ENCODE measurements at places on chromosomes 11 and 22. TPM values are rescaled to one million over a fixed set of nuclear protein-coding genes. Genes with fewer than 3 reads are reported as not detected.

The PANX3 gene
- not detected for total RNA-seq

DNA sequence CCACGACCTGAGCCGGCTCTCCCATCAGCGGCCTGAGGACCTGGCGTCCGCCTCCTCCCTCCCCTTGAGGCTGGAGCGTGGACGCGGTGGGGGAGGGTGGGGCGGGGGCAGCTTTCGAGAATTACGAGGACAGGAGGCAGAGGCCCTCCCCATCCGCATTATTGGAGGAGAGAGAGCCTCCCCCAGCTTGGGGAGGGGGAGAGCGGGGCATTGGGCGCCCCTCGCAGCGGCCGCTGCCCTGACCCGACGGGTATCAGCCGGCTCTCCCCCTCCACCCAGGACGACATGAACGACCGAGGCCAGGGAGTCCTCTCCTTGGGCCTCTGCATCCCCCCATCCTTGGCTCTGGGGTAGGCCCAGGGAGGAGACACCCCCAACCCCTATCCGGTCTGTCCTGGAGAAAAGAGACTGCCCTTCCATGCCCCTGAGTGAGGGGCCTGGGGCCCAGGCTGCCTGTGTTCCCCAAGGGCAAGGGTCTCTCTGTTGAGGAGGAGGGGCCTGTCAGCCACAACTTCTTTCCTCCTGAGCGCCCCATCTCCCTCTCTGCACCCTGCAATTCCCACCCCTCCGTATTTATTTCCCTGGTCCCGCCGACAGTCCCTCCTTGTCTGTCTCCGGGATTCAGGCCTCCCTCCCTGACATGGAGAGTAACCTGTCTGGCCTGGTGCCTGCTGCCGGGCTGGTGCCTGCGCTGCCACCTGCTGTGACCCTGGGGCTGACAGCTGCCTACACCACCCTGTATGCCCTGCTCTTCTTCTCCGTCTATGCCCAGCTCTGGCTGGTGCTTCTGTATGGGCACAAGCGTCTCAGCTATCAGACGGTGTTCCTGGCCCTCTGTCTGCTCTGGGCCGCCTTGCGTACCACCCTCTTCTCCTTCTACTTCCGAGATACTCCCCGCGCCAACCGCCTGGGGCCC lies 495 bp downstream of the GPR137 start:
- no peak for DNase-seq

- no peak for DNase-seq
Observed at GRCh38 chr11:99687320-99687719, 666.6 kb downstream of the CNTN5 start.

DNA sequence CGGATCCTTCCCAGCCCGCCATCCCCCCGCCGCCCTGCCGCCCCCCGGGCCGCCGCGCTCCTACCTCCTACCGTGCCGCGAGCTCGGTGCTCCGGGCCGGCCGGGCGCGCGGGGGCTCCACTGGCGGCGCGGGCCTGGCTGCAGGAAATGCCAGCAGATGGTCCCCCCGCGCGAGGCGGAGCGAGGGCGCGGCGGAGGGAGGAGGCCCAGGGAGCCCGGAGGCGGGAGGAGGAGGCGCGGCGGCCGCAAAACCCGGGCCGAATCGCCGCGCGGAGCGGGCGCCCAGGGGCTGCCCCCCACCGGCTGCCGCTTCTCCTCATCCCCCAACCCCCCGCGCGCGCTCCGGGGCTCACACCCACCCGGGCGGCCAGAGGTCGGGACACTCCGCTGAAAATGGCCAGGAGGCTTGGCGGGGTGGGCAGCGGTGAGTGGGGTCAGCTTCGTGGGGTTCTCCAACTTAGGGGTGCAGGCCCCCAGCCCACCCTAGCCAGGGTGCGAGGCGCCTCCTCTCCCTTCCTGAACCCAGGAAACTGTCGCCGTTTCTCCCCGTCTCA lies at the start of gene OSBPL5:
Gene OSBPL5, minus strand, starts transcription at position 159 of the 554 bp plus-strand sequence. CDS start 36,162 bp downstream, outside the sequence.
- DNase-seq: no peak

DNA sequence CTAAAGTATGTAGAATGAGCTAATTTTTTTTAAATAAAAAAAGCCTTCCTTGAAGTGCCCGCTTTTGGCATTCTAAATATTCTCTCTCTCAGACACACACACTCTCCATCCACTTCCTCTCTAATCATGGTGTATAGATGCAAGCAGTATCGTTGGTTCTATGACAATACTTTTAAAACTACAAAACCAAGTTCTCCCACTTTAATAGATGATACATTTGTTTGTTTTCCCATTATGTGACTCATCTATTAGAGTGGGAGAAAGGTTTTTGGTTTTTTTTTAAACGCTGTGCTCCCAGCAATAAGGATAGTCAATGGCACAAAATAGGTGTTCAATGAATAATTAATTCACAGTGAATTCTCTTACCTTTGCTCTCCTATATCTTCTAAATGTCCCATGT lies 44.6 kb downstream of the FZD4 start:
- no peak for DNase-seq

GRCh38 chr11:62071408-62071807 lies 52.4 kb upstream of the INCENP start:
- no peak for DNase-seq

GRCh38 chr22:49310354-49310753 lies 517.3 kb downstream of the BRD1 start:
- no peak for DNase-seq

- no peak for DNase-seq
Observed at GRCh38 chr11:10375280-10375971, 70.6 kb downstream of the ADM start.

GRCh38 chr11:90134478-90135003 lies at the start of gene NAALAD2:
TSS of gene NAALAD2 (plus strand) at chr11:90134663. CDS start at chr11:90134759, 96 bp downstream.
- DNase-seq: no peak

DNA sequence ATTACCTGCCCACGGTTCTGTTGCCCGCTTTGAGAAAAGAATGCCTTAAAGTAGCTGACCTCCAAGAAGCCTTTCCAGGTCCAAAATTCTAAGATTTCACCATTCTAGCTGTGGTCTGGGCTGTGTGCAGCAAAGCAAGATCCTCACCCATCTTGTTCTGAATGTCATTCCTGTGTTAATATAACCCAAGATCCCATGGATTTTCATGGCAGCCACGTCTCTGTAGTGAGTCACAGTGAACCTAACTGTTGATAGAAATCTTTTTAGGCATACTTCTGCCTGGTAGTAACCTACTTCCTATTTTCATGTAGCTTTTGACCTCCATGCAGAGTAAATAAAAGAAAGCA lies 210.0 kb downstream of the NAV2 start:
- no peak for DNase-seq

The SMIM35 gene
- total RNA-seq: not detected

The TRIM49 gene
- total RNA-seq: not detected

The UPK3A gene
- not detected for total RNA-seq

- DNase-seq: no peak
Observed at GRCh38 chr11:32830413-32830738, 649 bp downstream of the PRRG4 start.

The RIMBP3C gene
- total RNA-seq: 0.14 TPM

GRCh38 chr11:1826552-1827094 lies 8.2 kb upstream of the SYT8 start:
- DNase-seq: peak; percentile 77

DNA sequence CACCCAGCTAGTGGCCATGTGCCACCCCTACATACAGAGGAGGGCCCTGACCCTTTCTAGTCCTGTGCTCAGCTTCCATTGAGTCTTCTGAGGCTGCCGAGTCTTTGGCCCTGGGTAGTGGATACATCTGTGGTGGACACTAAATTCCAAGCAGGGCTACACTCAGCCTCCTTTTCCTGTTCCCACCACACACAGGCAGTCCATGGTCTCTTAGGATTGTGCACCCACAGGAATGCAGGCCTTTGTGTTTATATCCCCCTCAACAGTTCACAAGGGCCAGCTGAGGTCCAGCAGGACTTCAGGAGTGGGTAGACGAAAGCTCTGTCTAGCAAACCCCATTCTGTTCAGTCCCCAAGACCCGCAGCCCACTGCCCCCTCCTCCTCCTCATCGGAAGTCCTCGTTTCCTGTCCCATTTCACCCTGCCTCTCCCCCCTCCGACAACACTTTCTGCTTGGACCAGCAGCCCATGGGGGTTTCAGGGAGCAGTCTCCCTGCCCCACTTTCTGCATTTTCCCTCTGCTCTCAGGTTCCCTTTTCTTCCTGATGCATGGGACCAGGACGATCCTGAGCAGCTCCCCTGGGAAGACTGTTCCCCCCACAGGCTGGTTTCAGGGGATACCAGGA lies 91.8 kb downstream of the SWAP70 start:
- DNase-seq: no peak

- no peak for DNase-seq
Observed at GRCh38 chr11:86805873-86806310, 5.5 kb downstream of the PRSS23 start.

- no peak for DNase-seq
Observed at GRCh38 chr11:22674470-22675439, 8.3 kb downstream of the GAS2 start.

DNA sequence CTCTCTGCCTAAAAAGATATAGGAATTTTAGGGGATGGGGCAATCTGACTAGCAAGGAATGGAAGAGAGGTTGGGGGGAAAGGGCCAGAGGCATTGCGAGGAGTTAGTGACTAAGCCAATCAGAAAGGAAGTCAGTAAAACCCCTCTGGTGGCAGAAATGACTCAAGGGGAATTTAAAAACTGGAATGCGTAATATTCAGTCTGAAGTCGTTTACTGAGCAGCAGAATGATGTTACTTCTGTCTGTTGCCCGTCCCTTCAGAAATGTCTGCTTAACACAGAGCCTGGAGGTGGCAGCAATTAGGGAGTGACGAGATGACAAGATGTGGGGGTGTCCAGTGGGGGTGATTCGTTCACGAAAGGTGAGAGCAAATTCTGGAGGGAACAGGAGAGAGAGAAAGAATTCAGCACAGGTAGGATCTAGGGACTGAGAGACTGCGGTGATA lies 107.7 kb upstream of the CLMP start:
- no peak for DNase-seq

- no peak for DNase-seq
Observed at GRCh38 chr11:130464291-130464812, 15.9 kb downstream of the ADAMTS15 start.

The HEPN1 gene
- total RNA-seq: 0.41 TPM

- DNase-seq: no peak
Observed at GRCh38 chr11:35305670-35306382, 113.5 kb downstream of the SLC1A2 start.

The C1QTNF5 gene
- 53.2 TPM for total RNA-seq

DNA sequence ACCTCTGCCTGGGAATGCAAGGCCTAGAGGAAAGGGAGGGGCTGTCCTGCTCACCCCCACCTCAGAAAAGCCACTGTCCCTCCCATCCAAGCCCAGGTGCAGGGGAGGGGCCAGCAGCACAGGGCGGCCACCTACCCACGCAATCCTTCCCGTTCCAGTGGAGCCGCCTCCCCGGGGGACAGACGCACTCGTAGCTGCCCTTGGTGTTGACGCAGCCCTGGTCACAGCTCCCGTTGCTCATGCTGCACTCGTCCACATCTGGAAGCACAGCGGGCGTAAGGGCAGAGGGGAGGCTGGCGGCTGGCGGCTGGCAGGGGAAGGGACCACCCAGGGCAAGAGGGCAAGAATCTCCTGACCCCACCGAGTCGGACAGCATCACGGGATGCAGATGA lies 40.3 kb upstream of the TTLL12 start:
- no peak for DNase-seq

The MMP27 gene
- not detected for total RNA-seq

GRCh38 chr11:61163714-61164605 lies 2.7 kb upstream of the VPS37C start:
- no peak for DNase-seq

GRCh38 chr11:12249590-12250260 lies 127.6 kb upstream of the PARVA start:
- no peak for DNase-seq

DNA sequence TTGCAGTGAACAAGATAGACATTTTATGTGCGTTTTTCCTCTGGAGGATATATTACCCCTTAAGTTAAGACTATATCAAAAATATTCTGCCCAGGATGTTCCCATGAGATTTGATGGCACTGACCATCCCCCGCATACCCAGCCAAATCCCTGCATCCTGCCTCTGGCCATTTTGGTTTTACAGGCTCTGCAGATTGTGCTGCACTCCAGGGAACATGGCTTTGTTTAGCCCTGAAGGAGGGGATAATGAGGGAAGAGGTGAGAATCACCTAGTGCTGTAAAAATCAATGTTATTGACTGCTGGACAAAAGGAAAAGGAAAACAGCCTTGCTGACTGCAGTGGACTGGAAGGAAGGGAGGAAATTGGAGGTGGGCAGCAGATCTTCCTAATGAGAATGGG lies 717.4 kb downstream of the DLG2 start:
- DNase-seq: no peak

The C22orf31 gene
- total RNA-seq: not detected

The MUC5AC gene
- not detected for total RNA-seq

The SLC5A4 gene
- 0.49 TPM for total RNA-seq

GRCh38 chr22:32971276-32971675 lies 86.9 kb downstream of the SYN3 start:
- DNase-seq: no peak

The VPS26B gene
- 37.8 TPM for total RNA-seq

DNA sequence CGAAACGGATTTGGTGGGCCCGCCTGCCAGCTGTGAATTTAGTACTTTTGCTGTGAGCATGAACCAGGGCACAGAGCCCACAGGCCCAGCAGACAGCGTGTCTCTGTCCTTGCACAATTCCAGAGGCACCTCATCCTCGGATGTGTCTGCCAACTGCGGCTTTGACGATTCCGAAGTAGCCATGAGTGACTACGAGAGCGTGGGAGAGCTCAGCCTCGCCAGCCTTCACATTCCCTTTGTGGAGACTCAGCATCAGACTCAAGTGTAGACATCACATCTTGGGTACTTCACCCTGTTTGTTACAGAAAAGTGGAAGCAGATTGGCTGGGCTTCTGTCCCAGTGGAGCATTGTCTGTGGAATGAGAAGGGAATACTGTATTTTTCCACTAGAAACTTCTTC lies 78.6 kb upstream of the MTNR1B start:
- no peak for DNase-seq

- DNase-seq: no peak
Observed at GRCh38 chr11:32870676-32871075, 21.9 kb upstream of the QSER1 start.

The TRIM29 gene
- total RNA-seq: 0.49 TPM

- DNase-seq: no peak
Observed at GRCh38 chr11:127330044-127330443, 329.5 kb upstream of the KIRREL3 start.
